ENCODE measurements at places on chromosomes 13 and 19.
A peak's percentile ranks its signal among the peaks of the same experiment; 100 is the strongest.

- DNase-seq = no peak
Measured at GRCh38 chr19:28026636-28027035, 1186.3 kb downstream of the UQCRFS1 start.

DNA sequence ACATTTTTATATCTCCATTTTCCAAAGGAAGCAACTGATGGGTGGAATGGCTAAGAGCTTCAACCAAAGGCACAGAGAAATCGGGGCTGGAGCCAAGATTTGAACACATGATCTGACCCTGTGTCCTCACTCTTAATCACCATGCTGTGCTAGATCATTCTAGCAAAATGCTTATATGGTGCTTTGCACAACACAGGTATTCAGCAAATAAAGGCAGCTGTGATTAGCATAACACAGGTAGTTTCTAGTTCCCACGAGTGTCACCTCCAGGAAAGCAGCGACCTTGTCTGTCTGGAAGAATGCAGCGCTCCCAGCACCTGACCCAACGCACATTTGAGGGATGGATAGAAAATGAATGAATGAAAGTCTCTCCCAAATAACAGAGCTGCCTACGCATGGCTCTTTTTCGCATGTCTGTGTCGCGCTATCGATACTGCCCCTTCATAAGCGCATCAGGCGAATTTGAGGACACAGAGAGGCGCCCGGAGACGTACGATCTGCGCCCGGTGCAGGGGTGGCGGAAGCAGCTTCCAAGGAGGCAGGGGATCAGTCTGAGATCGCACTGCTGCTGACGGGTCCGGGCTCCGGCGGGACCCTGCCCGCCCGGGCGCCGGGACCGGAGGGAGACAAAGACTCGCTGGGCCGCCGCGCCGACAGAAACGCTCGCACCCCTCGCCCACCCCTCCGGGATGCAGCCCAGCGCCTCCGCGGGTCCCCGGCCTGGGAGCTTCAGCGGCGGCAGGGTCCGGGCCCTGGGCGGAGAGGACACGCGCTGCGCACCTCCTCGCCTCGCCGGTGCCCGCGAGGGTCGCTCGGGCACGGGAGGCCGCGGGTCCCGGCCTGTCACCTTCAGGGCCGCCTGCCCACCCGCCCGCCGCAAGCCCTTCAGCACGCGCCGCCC, 609 bp downstream of the EPS15L1 start:
- DNase-seq = peak; percentile 25

- DNase-seq = no peak
Measured at GRCh38 chr19:32232449-32232848, 113.0 kb upstream of the ZNF507 start.

DNA sequence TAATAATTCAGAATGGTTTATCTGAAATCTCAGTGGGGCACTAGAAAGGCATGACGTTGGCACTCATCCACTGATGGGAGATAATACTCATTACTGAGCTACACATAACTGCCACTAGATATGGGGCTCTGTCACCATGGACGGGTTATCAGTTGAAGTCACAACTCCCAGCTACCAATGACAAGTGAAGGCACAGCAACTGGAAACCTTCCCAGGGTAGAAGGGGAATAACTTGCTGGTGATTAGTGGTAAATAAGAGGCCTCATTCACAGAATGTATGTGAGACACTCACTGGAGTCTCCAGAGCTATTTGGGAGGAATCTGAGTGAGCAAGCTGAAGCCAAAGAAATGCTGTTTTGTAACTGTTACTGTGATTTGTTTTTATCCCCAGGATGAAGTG, 249.6 kb downstream of the ENOX1 start:
- DNase-seq = no peak

- DNase-seq = no peak
Measured at GRCh38 chr13:21579754-21580316, 24.1 kb downstream of the MICU2 start.

- DNase-seq = no peak
Measured at GRCh38 chr13:97174638-97175037, 47.5 kb upstream of the MBNL2 start.

- no peak for DNase-seq
Measured at GRCh38 chr19:33207040-33207620, 13.0 kb downstream of the LRP3 start.

- no peak for DNase-seq
Measured at GRCh38 chr19:10152100-10152499, 32.4 kb upstream of the EIF3G start.

GRCh38 chr19:46374536-46375475, 27.9 kb downstream of the PPP5C start:
- DNase-seq = no peak

DNA sequence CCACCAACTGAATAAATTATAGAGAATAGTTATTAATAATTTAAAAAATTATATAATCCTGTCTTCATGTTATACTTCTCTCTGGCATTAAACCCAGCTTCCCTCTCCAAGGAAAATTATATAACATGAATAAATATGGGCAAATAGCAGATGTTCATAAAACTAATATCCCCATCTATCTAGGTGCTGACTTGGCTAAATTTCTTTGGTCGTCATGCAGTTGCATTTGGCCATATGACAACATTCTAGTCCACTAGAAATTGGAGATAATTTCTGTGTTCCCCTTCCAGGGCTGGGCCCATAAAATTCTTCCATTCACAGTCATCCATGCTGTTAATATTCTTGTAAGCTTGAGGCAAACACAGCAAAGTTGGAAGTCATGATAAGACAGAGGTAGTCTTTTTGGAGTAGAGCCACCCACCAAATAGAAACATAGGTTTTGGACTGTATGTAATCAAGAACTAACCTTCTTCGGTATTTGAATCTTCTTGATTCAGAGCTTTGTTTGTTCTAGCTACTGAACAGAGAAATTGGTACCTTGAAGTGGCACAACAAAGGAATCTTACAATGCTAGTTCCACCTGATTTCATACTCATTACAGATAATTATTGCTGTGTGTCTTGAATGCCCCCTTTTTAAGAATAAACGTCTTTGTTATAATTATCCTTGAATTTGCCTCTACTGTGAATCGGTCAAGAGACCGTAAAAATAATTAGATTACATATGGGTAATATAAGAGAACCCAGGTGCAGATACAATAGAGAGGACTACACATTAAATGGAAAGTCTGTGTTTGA, 678.5 kb upstream of the PCDH20 start:
- no peak for DNase-seq

- DNase-seq = no peak
Measured at GRCh38 chr13:73035660-73036059, 23.1 kb upstream of the KLF5 start.

GRCh38 chr13:92963029-92963428, 263.6 kb upstream of the GPC6 start:
- DNase-seq = no peak

- no peak for DNase-seq
Measured at GRCh38 chr13:78599645-78600279, 3.6 kb downstream of the POU4F1 start.

Data from substantia nigra (tissue), 51 donors.